ENCODE measurements at places on chromosomes 1 and 21.

- DNase-seq, result no peak
These were observed 61.0 kb downstream of the DNTTIP2 start for GRCh38 chr1:93817819-93818569.

GRCh38 chr1:226632169-226632879 is 83.8 kb downstream of the STUM start:
- DNase-seq, result no peak

GRCh38 chr1:10378081-10378841 is 20.6 kb upstream of the PGD start:
- no peak for DNase-seq

GRCh38 chr21:33123374-33124123 is 53.6 kb downstream of the OLIG1 start:
- no peak for DNase-seq

DNA sequence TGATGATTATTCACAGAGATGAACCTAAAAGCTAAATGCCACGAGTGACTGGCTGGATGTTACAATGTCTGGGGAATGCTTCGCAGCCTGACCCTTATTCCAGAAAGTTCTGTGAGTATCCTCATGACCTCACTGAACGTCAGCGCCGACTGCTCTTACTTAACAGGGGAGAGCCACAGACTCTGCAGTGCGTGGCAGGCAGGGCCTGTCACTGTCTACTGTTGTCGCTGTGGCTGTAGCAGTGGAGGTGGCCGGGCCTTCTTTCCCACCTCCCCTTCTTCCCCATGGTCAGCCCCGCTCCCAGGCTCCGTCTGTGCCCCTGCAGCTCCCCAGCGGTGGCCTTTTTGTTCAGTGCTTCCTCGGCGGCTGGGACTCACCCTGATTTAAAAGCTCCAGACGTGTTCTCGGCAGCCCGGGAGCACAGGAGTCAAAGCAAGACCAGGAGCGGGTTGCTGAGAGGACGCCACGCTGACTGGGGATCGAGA is 52.2 kb upstream of the TARBP1 start:
- no peak for DNase-seq

- no peak for DNase-seq
These were observed 35.7 kb downstream of the ETS2 start for GRCh38 chr21:38841472-38841871.

GRCh38 chr1:220918285-220918951 is 39.2 kb downstream of the HLX start:
- no peak for DNase-seq

DNA sequence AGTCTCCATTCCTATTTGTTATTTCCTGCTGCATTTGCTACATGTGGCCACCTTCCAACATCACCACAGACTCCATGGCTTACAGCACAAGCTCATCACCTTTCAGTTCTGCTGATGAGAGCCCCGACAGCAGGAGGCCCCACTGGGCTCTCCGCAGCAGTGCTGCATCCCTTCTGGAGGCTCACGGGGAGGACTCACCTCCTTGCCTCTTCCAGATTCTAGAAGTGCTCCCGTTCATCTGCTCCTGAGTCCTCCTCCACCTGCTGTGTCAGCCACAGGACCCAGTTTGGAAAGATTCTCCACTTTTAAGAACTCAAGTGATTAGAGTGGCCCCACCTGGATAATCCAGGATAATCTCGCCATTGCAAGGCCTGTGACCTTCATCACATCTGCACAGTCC is 167.6 kb downstream of the PCBP3 start:
- DNase-seq, result no peak

DNA sequence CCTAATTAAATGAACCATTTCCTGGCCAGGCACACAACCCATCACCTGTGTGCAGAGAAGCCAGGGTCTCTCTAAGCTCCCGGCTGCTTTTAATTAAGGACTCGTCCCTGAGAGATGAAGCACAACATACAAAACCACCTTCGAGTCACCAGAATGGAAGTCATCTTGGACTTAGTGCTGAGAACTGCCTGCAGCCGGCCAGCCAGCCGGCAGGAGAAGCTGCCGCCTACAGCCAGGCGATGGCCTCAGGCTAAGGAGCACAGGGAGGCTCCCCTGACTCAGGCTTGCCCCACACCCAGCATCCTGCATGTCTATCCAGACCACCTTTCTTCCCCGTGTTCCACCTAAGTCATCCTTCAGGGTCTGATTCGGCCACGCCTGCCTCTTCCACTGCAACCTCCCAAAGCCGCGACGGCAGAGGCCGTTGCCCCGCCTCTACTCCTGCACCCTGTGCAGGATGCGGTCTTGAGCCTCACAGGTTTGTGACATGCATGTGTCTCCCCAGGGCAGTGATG is 83.6 kb downstream of the SLC66A1 start:
- DNase-seq, result no peak

GRCh38 chr1:54812801-54813484 is 11.8 kb upstream of the TTC22 start:
- DNase-seq, result no peak

- no peak for DNase-seq
These were observed 982 bp upstream of the TRIM17 start for GRCh38 chr1:228417483-228418203.

- no peak for DNase-seq
These were observed 18.7 kb downstream of the COL6A1 start for GRCh38 chr21:46000182-46000730.

DNA sequence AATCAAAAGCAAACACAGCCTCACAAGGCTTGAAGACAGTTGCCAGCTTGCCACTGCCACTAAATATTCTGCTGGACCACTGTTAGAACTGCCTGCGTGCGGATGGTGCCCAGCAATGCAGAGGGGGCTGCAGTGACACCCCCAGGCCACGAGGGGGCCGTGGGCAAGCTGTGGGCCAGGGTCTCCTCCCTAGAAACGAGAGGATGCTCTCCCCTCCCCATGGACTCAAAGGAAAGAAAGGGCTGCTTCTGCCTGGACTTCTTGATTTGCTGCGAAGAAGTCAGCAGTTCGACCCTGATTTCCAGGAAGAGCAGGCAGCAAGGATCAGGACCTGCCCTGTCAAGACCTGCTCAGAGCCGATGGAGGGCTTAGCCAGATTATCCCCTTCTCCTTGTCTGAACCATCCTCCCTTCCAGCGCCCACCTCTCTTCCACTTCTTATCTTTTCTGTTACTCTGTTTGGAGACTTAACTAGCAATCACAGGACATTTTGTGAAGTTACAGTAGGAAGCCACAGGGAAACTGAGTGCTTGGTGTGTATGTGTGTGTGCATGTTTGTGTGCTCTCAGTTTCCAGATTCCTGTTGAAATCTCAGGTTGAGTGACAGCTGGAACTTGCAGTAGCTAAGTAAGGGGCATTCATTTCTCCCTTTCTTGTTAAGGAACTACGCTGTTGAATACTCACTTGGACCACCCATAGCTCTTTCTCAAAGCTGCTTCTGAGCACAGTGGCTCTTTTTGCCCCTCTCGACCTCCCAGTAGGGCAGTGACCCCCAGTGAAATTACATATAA is 2.7 kb downstream of the MAN1C1 start:
- DNase-seq, result no peak

All from activated naive CD4-positive, alpha-beta T cell (primary cell).